Cerebellum (tissue), 4 donors: ENCODE measurements at places on chromosomes 16 and 17.
A peak's percentile ranks its signal among the peaks of the same experiment; 100 is the strongest.

DNA sequence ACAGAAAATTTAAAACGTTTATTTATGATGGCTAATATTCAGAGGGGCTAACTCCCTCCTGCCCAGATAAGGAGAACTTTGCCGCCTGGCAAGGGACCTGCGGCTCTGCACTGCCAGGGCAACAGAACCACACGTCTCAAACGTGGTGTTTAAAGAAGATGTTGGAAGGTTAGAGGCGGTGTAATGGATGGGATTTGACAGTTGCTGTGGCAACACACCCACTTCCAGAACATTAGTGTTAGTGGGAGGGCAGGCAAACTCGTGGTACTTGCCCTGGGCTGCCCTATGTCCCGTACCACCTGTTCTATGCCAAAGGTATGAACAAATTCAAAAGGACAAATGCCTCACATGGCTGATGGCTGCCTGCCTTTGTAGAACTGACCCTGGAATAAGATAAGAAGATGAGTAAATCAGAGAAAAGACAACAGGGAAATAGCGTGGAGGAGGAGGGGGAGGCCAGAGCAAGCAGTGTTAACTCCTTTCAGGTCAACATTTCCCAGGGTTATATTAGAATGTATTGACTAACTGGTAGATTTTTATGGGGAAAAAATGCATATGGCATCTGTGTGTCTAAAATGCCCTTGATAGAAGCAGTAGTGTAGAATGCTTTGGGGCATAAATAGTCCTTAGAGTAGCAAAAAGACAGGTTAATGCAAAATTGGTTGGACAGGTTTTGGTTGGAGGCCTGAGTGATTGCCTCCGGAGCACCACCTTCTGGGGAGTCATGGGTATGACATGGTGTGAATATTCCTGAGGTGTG, 30.8 kb downstream of the HLF start:
- DNase-seq: peak; percentile 72

- no peak for DNase-seq
Observed at GRCh38 chr17:7818746-7819645, 15.0 kb upstream of the KDM6B start.

GRCh38 chr17:43018932-43019331, 3.3 kb downstream of the VAT1 start:
- DNase-seq: no peak

- DNase-seq: no peak
Observed at GRCh38 chr16:78242239-78242630, 142.8 kb downstream of the WWOX start.

DNA sequence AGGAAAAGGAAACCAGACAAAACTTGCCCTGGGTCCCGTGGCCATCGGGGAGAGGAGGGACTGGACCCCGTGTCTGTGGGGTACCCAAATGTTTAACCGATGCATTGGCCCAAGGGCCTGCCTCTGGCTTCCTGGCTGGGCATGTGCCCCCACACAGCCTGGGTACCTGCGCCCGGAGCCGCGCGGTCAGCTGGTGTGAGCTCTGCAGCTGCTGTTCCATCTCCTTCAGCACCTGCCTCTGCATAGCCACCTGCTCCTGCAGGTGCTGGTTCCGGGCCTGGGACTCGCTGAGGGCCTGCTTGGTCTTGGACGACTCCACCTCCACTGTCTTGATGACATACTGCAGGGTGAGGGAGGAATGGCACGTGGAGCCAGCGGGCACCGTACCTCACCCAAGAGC, 31.9 kb downstream of the KIFC3 start:
- no peak for DNase-seq

GRCh38 chr16:53518550-53519416, 15.8 kb upstream of the AKTIP start:
- no peak for DNase-seq
